Uterus (tissue), 4 donors: ENCODE measurements at places on chromosomes 7 and 10.

- DNase-seq: no peak
These were observed 80.7 kb upstream of the PPP1R3C start for GRCh38 chr10:91713461-91714072.

DNA sequence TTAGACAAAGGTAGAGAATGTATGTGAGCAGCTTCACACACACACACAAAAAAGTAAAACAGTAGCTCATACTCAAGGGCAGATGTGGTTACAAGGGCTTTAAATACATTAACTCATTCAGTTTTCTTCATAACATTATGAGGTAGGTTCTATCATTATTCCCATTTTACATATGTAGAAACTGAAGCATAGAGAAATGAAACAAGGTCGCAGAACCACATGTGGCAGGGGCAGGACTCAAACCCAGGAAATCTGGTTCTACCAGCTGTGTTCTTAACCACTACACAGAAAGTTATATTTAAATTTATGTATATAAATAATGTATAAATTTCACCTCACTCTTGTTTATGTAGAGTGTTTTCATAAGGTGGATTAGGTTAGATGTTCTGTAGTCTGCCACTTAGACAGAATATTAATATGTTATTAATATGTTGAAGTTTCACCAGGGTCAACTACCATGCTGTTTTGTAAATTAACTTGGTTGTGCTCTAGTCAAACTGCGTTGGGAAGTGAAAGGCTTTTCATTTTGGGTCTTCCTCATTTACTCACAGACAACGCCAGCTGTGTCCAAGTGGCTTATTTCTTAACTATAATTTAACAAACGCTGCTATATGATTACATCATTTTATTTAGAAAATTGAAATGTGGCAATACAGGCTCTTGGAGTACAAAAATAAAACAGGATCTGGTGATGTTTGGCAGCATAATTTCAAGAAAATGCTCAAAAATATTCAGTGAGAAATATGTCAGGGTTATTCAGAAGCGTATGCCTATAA is 138.4 kb downstream of the MDFIC start:
- DNase-seq: no peak

- no peak for DNase-seq
These were observed 12.3 kb downstream of the NOD1 start for GRCh38 chr7:30466266-30466665.

GRCh38 chr10:78283069-78283682 is 249.5 kb downstream of the RPS24 start:
- no peak for DNase-seq

GRCh38 chr10:103493916-103494877 is 692 bp downstream of the NEURL1 start:
- DNase-seq: peak; percentile 60

DNA sequence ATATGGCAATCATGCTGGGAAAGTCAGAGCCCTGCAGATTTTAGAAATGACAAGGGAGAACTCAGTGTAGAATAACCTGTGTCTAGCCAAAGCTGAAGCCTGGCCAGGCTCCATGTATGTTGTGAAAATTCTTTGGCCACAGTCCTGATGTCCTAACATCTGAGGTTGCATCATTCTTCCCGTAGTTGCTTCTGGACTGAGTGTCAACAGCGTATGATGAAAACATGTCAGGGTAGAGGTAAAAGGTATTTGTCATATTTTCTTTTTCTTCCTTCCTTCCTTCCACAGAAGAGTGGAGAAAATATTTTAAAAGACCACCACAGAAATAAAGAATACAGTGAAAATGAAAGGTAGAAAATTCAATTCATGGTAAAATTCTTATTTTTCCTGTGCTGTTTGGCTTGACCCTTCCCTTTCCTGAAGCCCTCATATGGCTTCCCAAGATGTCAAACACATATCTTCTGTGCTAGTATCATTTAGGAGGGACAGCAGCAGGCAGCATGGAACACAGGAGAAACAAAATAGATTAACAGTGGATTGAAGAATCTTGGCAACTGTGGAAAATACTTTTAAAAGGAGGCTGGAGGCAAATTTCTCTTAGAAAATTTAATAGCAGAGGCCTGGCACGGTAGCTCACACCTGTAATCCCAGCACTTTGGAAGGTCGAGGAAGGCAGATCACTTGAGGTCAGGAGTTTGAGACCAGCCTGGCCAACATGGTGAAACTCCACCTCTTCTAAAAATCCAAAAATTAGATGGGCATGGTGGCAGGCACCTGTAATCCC is 18.9 kb upstream of the NRBF2 start:
- DNase-seq: peak; percentile 90
